ENCODE measurements at places on chromosomes 16 and 17.

GRCh38 chr17:78390241-78391050 lies 12.0 kb downstream of the PGS1 start:
- peak; percentile 91 for DNase-seq

DNA sequence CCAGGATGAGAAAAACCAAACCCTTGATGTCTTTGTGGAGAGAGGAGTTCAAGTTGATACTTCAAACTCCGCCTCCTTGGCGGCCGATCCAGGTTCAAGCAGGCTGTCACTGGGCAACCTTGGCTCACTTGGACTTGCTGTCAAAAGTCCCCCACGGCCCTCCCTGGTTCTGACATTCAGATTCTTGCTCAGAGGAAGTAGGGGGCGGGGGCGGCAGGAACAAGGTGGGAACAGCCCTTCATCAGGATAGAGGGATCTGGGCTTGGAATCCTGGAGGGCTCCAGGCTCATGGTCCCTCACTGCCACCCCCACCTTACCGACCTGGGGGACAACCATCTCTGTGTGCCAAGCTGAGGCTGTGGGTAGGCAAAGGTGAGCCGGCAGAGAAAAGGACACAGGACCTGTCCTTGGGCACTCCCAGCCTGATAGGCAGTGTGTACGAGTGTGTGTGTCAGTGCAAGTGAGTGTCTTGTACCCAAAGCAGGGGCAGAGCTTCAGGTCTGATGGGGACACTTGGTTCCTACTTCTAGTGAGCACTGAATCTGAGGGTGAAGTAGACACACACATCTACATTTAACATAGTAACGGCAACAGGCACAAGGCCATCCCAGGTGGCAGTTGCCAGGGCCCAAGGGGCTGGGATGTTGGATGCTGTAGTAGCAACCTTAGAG lies 6.6 kb upstream of the TSPOAP1 start:
- no peak for DNase-seq

DNA sequence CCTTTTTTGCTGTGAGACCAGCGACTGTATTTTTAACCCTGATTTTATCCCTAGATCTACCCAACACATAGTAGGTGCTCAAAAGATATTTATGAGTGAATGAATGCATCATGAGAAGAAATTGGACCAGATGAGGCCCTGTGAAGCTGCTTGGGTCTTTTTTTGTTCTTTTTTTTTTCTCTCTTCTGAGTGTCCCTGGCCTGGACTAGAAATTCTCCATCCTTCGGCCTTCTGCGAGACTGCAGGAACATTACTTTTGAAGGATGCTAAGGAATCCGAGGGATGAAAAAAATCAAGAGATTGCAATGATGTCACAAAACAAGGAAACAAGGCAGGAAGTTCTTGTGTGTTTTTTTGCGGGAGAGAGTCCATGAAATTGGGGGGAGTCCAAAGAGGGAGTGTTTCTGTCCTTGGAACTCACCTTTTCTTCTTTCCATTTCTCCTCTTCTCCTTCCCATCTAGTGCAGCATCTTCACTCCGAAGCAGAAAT lies 560 bp upstream of the RUSF1 start:
- peak; percentile 37 for DNase-seq

GRCh38 chr16:3187798-3188674 lies at the start of gene OR1F1:
TSS of gene OR1F1 (plus strand) at chr16:3188204.
- peak; percentile 52 for DNase-seq

DNA sequence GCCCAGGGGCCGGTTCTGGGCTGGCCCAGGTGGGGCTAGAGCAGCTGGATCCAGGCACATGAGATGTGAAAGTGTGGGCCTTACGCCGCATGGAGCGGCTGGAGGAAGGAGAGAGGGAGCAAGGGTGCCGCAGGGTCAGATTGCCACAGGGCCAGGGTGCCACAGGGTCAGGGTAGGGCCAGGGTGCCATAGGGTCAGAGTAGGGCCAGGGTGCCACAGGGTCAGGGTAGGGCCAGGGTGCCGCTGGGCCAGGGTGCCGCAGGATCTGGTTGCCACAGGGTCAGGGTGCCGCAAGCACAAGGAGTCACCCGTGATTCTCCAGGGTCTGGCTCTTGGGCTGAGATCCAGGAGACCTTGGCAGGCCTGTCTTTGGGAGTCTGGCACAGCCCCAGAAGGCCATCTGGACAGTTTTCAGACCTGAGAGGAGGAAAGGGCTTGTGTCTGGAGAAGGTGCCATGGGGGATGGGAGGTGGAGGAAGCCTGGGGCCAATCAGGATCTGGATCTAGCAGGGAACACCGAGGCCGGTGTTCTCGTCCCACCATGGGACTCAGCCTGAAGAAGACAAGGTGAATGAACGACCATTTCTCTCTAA lies 13.1 kb upstream of the LASP1NB start:
- no peak for DNase-seq

DNA sequence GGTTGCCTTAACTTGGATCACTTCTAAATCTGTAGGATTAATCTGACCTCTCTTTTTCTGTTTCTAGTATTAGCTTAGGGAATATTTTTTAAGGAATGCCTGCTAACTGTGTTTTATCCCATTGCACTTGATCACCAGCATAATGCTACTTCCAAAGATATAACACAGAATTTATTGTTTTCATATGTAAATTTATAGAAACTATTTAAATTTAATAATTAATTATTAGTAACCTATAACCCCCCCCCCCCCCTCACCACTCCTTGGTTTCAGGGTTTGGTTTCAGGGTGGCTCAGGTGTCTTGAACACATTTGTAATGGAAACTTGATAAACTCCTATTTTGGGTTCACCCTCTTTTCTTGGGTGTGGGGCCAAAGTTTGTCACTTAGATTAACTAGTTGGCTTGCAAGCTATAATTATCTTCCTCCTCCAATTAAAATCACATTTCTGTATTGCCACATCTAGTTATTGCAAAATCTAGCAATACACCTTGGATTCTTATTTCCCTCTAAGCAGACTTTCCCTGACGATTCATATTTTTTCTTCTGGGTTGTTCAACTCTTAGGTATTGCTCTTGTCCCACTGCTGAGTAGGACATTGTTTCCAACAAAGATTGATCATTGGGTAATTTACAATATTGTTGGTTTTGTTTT lies 18.3 kb downstream of the KRT12 start:
- no peak for DNase-seq

DNA sequence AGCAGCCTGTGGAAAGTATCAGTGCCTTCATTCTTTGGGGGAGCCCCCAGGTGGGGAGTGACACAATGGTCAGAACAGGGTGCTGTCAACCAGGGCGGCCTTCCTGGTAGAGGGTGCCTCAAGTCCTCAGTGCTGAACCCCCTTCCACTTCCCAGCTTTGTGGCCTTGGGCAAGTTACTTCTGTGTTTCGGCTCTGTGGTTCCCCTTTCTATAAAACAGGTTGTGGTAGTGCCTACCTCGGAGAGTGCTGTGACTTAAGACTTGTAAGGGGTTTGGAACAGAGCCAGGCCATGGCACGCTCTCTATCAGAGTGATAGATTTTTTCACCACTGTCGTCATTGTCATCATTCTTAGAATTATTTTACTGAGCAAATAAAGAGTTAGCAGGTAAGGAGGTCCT lies 141.1 kb downstream of the CCDC182 start:
- DNase-seq, result no peak

DNA sequence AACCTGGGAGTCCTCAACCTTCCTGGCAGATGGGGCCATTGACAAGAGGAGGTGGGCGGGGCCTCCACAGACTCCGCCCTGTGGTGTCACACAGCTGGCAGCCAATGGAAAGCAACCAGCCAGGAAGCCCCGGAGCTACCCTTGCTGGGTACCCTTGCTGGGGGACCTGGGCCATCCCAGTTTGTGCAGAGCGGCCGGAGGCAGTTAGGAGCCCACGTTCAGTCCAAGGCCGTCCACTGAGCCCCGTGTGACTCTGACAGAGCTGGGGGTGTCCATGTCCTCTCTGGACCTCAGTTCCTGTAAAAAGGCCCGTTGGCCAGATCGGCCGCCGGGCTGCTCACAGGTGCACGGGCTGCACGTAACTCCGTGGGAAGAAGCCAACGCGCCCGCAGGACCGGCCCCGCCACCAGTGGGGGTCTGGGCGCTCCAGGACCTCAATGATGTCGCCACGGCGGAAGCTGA lies 17.1 kb upstream of the FAM83G start:
- DNase-seq, result no peak

- DNase-seq, result no peak
These were observed 96.8 kb downstream of the BRIP1 start for GRCh38 chr17:61766520-61766919.

- DNase-seq, result peak; percentile 22
These were observed 142.8 kb downstream of the GRIN2A start for GRCh38 chr16:10039220-10040096.

GRCh38 chr16:88747588-88748301 lies 37.3 kb downstream of the PIEZO1 start:
- no peak for DNase-seq

GRCh38 chr17:77535435-77535834 lies 394.7 kb downstream of the SEC14L1 start:
- DNase-seq, result no peak

- peak; percentile 71 for DNase-seq
These were observed 6.6 kb downstream of the VASN start for GRCh38 chr16:4378161-4378666.

DNA sequence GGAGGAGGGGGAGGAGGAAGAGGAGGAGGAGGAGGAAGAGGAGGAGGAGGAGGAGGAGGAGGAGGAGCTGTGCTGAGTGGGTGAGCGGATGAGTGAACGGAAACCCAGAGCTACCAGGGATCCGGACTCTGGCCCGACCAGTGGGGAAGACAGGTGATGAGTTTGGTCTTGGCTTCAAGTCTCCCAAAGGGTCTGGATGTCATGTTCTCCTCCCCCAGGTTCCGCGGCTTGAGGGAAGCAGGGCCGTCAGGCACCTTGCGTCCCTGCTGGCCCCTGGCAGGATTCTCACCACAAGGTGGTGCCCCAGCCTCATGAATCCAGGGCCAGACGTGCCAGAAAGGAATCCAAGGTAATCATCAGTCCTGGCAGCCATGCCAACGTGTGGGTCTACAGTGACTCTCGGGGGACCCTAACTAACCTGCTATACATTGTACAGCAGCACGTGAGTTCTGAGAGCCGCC lies 13.5 kb upstream of the ABAT start:
- peak; percentile 73 for DNase-seq

- DNase-seq, result no peak
These were observed 156.1 kb upstream of the CACNG5 start for GRCh38 chr17:66678827-66679226.

DNA sequence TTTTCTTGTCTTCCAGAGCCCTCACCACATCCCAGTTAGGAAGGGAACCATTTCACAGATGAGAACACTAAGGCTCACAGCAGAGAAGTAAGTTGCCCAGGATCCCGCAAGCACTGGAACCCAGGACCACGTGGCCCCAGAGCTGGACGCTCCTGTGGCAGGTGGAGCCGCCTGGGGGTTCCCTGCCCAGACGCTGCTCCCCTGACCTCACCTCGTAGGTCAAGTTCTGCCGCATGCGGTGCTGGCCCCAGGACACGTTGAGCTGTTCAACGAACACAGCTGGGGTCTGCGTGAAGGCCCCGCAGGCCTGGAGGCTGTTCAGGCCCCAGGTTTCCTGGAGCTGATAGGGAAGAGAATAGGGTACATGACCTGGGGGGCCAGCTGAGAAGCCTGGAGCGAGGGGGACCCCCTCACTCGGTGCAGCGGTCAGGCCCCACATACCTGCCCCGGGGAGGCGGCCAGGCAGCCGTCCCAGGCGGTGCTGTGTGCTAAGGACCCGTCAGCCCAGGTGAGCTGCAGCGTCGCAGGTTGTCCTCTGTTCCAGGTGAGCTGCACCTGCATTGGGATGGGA lies 54.1 kb downstream of the RMI2 start:
- no peak for DNase-seq

- DNase-seq, result no peak
These were observed 88.9 kb downstream of the SDK2 start for GRCh38 chr17:73555199-73555960.

DNA sequence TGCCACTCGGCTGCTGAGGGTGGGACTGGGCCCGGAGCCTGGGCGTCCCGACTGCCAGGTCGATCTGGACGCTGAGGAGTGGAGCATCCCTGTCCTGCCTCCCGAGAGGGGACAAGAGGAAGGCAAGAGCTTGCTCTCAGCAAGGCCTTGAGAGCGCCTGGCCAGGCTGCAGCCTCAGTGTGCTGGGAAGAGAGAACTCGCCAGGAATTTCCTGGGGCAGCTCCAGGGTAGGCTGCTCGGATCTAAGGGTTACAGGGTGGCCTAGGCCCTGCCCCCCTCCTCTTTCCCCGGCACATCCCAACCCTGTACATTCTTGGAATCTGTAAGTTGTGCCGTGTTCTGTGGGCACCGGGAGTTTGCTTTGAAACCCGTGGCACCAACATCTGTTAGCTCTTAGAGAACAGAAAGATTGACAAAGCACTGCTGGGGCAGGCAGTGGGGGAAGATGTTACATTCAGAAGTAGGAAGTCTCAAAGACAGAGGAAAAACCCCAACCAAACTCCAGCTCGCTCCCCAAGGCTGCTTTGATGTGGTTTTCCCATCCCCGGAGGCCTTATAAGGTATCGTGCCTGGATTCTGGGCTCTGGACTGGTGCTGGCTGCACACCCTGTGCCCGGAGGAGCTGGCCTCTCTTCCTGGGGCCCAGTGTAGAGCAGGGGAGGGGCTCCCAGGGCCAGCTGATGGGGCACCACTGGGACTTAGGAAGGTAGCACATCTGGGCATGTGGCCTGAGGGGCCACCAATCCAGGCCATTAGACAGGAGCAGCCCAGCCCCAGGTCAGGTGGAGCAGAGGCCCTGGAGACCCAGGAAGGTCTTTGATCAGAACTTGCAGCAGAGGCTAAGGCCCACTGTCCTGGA lies 55.2 kb downstream of the NKD1 start:
- DNase-seq, result peak; percentile 79

DNA sequence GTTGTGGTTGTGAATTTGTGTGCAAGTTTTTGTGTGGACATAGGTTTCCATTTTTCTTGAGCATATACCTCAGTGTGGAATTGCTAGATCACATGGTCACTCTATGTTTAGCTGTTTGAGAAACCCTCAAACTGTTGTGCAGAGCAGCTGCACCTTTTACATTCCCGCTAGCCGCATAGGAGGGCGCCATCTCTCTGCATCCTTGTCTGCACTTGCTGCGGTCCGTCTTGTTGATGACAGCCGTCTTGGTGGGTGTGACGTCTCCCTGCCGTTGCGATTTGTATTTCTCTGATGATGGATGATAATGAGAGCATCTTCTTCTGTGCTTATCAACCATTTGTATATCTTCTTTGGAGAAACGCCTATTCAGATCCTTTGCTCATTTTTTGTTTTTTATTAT lies 25.1 kb upstream of the IL17C start:
- no peak for DNase-seq

DNA sequence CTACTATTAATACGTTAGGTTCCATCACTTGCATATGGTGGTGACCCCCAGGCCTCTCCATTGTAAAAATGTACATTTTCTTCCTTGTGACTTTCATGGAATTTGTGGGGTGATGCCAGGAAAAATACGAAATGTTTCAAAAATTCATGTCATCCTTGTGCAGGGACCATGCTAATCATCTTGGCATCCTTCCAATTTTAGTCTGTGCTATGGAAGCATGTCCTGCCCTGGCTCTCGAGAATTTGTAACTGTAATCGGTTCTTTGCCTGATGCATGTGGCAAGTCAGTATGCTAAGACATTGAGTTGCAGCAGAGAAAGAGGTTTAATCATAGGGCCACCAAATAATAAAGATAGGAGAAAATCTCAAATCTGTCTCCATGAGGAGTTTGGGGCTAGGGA lies 14.3 kb upstream of the GINS3 start:
- DNase-seq, result peak; percentile 17

- no peak for DNase-seq
These were observed 40.9 kb downstream of the SRCIN1 start for GRCh38 chr17:38564869-38565268.

Measured in AG08395 (cell line).